ENCODE measurements at places on chromosomes 5 and 9.

DNA sequence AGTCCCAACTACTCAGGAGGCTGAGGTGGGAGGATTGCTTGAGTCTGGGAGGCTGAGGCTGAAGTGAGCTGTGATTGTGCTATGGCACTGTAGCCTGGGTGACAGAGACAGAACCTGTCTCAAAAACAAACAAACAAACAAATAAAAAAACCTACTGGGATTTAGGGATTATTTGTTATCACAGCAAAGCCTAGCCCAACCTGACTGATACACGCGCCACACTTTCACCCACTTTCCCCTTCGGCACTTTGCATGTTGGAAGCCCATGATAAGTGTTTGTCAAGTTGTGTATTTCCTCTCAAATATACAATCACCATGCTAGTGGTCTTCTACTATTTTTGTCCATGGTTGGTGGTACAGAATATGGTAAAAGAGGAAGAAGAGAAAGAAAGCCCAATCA lies 50.5 kb upstream of the STC2 start:
- H3K4me1 ChIP-seq = no peaks in the 10 kb centered on the region
- H3K27me3 ChIP-seq = no peaks in the 10 kb centered on the region

DNA sequence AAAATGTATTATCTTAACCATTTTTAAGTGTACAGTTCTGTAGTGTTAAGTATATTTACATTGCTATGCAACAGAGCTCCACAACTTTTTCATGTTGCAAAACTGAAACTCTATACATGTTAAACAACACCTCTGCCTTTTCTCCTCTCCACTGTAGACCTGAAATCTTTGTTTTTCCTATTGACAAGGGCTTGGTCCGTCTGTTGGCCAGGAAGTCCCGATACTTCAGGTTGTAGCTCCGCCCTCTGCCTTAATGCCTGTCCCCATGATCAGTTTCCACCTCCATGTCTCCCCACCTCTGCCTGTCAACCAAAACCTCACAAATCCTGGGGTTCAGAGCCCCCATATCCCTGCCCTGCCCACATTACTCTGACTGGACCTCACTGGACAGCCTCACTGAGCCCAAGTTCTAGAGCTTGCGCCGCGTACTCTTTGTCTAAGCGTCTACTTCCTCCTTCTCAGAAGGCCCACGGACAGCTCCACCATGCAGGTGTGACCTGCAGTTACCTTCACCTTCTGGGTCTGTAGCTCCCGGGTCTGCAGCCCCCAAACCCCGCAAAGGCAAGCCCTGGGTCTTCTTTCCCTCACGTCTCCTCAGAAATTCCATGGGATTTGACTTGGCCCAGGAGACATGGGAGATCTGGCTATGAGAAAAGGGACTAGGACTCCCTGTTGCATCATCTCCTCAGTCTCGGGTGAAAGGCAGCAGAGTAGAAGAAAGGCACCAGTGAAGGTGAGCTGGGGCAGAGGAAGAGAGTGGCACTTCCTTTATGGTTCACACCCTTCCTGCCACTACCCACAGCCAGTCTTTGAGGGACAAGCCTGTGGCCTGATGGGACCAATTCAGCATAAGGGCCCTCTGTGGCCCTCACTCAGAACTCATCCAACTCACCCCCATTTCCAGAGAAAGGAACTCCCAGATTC lies 8.0 kb downstream of the GLIPR2 start:
- peaks cover 16% of the 10 kb centered on the region for H3K4me1 ChIP-seq
- peak overlapping the region; percentile 5 for H3K27ac ChIP-seq
- no peak for DNase-seq
- no peaks in the 10 kb centered on the region for H3K27me3 ChIP-seq
- H3K4me3 ChIP-seq = no peak overlapping the region

GRCh38 chr5:125480911-125481310 lies 734.5 kb upstream of the ZNF608 start:
- H3K36me3 ChIP-seq = no peaks in the 10 kb centered on the region
- no peak overlapping the region for H3K27ac ChIP-seq
- no peak overlapping the region for H3K4me3 ChIP-seq
- H3K27me3 ChIP-seq = no peaks in the 10 kb centered on the region
- peaks cover 3% of the 10 kb centered on the region for H3K4me1 ChIP-seq
- DNase-seq = no peak

GRCh38 chr5:180802325-180803180 lies at the start of gene MGAT1:
TSS of gene MGAT1 (minus strand) at chr5:180802806. CDS start at chr5:180792971, 9,835 bp downstream.
- H3K4me3 ChIP-seq = peak within 1 kb of the TSS; percentile 98
- H3K36me3 ChIP-seq = no peaks in the 10 kb centered on the region
- peak within 1 kb of the TSS; percentile 98 for H3K27ac ChIP-seq
- H3K27me3 ChIP-seq = no peaks in the 10 kb centered on the region
- peak; percentile 83 for DNase-seq
